Stimulated activated CD8-positive, alpha-beta memory T cell treated with anti-CD3 and anti-CD28 coated beads, Interleukin-15, amount 100 ng/mL, for 24 hours (primary cell): ENCODE measurements at places on chromosomes 7 and 10.

GRCh38 chr7:149133028-149133710 is 7.0 kb upstream of the ZNF425 start:
- no peak for DNase-seq

DNA sequence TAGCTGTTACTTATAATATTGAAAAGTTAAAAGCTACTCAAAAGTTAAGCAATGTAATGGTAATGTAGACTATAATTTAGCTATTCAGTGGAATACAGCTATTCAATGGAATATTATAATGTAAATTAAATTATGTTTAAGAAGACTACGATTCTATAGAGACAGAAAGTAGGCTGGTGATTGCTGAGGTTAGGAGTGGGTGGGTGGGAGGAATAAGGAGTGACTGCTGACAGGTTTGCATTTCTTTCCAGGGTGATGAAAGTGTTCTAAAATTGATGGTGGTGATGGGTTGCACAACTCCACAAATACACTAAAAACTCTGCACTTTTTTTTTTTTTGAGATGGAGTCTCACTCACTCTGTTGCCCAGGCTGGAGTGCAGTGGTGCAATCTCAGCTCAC is 21.4 kb downstream of the DENND2A start:
- DNase-seq = no peak

GRCh38 chr10:88114368-88114767 is 250.9 kb downstream of the PTEN start:
- DNase-seq = no peak

- DNase-seq = no peak
These were observed 34.7 kb downstream of the IMMP2L start for GRCh38 chr7:111527545-111527944.

GRCh38 chr10:103960103-103960502 is 6.8 kb upstream of the SLK start:
- no peak for DNase-seq

DNA sequence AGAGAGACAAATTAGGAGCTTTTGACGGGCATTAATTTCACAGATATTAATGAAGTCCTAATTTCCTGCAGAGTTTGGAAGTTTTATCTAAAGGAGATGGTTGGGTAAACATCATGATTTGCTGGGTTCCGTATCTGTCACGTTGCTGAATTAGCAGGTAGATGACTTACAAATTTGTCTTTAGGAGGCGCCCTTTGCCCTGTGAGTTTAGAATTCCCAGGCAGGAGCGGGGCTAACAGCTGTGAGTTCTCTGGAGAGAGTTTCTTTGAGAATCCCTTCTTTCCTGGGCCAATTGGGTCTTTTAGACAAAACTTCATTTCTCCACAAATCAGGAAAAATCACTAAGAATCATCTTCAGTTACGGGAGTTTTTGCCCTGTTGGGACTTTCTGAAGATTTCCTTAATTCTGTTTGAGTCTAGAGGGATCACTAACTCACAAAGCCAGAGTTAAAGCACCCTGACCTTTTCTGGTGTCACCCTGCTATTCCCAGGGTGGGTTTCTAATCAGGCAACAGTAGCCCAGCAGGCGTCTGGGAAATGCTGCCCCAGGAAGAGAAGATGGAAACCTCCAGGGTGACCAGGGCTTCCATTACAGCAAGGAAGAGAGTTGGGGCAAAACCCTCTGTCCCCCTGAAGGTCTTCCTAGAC is 63.7 kb downstream of the PRKCQ start:
- no peak for DNase-seq
